ENCODE measurements at places on chromosomes 13 and 19.

- DNase-seq = no peak
Observed at GRCh38 chr19:22622901-22623840, 11.0 kb upstream of the ZNF492 start.

- no peak for DNase-seq
Observed at GRCh38 chr13:24086642-24087041, 73.9 kb upstream of the SPATA13 start.

- DNase-seq = no peak
Observed at GRCh38 chr19:55116859-55117662, at the start of gene PPP1R12C. TSS of gene PPP1R12C (minus strand) at chr19:55117637. CDS start at chr19:55117543, 94 bp downstream.

GRCh38 chr13:49893591-49893990 lies 42.5 kb downstream of the SPRYD7 start:
- DNase-seq = no peak

GRCh38 chr13:113103646-113104045 lies 1.9 kb upstream of the F7 start:
- DNase-seq = no peak

Measured in HFFc6 (cell line).